Fibroblast of skin of abdomen (primary cell): ENCODE measurements at places on chromosomes 16 and 17.

GRCh38 chr17:36148559-36149295 is 27.7 kb downstream of the TBC1D3B start:
- DNase-seq: peak; percentile 42

DNA sequence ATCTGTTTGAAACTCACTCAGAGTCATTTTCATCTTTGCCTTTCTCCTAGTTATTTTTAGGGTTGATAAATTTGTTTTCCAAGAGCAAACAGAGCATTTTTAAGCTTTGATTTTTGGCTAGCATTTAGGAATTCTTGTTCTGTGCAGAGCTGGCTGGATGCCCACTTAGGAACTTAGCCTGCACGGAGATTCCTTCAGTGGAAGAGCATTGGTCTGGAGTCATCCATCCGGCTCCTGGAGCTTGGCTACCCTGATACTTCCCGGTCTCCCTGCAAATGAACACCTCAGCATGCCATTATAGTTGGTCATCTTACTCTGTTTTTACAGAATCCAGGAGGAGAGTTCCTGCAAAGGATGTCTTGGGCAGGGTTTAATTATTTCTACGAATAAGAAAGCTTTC is 57.1 kb downstream of the SPECC1 start:
- peak; percentile 86 for DNase-seq

DNA sequence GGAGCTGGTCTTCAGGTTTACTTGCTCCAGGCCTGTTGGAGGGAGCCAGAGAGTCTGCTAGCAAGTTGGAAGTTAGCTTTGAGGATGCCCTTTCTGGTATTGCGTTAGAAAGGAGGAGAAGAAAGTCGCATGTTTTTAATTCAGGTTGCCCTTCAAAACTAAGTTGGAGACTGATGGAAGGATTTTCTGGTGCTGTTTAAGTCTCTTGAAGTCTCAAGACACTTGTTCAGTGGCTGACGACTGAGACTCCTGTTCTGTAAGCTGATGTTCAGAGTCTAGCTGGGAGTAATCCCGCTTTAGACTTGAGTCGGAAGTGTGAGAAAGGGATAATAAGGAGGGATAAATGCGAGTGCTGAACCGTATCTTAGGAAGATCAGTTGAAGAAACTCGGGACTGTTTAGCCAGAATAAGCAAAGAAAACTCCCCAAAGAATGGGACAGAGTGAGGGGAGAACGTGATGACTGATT is 740 bp downstream of the AATF start:
- DNase-seq: no peak

DNA sequence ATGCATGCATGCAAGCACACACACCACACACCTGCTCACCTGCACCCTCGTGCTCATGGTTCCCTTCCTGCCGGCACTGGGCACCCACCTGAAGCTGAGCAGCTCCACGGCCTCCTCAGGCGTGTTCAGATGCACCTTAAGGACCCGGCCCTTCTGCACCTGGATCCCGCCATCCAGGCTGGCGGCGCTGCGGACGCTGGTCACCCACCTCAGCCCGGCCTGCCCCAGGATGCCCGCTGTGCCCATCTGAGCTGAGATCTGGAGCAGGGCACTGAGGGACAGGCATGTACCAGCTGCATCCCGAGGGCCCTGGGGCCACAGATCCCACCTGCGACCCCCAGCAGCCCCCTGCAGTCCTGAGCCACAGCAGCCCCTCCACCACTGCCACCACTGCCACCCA is 110.0 kb downstream of the LITAF start:
- no peak for DNase-seq

GRCh38 chr16:88951989-88952388 is 25.0 kb downstream of the CBFA2T3 start:
- DNase-seq: no peak

DNA sequence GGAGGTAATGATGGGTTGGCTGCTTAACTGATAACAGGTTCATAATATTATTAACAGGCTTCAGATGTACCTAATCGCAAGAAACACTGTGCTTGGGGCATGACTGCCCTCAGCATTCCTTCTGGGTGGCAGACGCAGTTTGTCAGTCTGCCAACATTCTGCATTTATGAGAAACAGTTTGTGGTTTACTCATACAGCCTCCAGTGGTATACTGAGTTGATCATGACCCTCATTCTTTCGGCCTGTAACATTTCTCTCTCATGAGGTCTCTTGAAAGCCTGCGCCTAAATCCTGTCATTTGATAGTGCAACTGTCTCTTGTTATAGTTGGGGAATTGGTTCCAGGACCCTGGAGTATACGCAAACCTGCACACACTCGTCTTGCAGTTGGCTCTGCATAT is 4.9 kb upstream of the RUSF1 start:
- peak; percentile 70 for DNase-seq

DNA sequence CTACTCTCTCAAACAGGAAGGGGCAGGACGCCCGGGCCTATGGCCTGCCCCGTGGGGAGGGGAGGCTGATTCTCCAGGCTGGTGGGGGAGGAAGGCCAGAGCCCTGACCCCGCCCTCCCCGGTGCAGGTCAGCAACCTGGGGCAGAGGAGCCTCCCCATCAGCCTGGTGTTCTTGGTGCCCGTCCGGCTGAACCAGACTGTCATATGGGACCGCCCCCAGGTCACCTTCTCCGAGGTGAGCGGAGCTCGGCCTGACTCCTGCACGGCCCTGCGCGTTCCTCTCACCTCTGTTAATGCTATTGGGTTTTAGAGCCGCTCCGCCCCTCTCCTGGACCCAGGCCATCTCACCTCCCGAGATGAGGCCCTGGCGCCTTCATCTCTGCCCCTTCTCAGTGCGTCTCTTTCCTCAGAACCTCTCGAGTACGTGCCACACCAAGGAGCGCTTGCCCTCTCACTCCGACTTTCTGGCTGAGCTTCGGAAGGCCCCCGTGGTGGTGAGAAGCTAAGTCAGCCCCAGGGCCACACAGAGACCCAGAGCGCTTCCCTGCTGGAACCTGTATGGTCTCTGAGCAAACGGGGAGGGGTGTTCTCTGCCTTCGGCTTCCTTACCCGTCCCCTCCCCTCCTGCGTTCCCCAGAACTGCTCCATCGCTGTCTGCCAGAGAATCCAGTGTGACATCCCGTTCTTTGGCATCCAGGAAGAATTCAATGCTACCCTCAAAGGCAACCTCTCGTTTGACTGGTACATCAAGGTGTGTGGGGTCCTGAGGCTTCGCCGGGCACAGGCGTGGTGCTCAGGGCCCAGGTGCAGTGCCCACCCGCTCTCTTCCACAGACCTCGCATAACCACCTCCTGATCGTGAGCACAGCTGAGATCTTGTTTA is 25.1 kb upstream of the ITGAX start:
- DNase-seq: no peak

DNA sequence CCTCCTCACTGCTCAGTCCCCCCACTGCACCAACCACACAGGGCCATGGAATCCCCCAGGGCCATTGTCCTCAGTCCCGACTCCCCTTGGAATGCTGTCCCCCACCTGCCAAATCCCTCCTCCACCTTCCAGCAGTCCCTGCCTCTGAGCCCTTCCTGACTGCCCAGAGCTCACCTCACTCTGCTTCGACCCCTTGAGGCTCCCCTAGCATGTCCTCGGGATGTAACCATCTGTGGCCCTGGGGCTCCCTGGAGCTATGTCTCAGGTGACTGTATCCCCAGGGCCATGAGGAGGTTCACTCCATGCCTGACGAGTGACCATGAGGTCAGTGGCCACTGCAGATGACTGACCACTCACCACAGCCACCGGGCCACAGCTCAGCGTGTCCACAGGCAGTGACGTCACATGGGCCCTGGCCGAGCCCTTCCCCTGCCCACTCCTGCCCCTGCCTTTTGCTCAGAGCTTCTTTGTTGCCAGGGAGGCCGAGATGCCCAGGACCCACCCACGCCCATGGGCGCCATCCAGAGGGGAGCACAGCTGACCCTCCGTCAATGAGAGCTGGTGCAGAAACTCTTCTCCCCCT is 7.7 kb upstream of the PIEZO1 start:
- DNase-seq: no peak

- DNase-seq: no peak
Observed at GRCh38 chr17:36777118-36777517, 160.2 kb upstream of the LHX1 start.

DNA sequence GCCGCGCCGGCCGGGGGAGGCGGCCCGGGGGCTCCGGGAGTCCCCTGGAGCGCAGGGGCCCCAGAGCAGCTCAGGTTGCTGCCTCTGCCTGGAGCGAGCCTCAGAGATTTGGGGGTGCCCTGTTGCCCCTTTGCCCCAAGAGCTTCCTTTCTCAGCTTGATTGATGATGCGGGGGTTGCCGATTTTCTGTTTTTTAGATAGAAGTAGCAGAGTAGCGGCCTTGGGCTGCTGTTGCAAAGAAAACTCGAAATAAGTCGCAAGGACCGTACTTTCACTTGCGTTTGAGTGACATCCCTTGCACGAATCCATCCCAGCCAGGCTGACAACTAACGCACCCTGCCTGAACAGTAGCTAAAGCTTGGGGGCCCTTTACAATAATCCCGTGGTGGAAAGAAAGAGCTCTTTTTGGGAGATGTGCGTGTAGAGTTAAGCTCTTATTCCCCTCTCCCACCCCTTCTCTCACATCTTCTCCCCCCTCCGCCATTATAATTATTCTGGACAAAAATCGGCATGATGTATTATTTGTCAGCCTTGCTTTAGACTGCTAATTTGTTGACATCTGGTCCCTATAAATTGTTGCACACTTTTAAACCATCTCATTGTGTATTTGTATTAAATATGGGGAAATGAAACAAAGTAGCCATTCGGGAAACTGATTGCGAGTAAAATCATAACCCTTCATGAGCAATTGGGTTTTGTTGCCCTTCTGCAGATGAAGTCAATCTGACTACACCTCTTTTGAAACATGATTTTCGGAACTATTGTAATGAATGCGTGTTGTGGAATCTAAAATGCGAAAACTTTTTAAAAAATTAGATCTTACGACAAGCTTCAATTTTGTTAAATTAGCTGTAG is 873 bp downstream of the USP10 start:
- DNase-seq: no peak

- no peak for DNase-seq
Observed at GRCh38 chr16:86324320-86324719, 186.0 kb upstream of the FOXF1 start.

GRCh38 chr16:57325458-57325857 is 33.1 kb upstream of the CCL22 start:
- DNase-seq: no peak

- no peak for DNase-seq
Observed at GRCh38 chr16:67971111-67971510, 2.7 kb upstream of the SLC12A4 start.

DNA sequence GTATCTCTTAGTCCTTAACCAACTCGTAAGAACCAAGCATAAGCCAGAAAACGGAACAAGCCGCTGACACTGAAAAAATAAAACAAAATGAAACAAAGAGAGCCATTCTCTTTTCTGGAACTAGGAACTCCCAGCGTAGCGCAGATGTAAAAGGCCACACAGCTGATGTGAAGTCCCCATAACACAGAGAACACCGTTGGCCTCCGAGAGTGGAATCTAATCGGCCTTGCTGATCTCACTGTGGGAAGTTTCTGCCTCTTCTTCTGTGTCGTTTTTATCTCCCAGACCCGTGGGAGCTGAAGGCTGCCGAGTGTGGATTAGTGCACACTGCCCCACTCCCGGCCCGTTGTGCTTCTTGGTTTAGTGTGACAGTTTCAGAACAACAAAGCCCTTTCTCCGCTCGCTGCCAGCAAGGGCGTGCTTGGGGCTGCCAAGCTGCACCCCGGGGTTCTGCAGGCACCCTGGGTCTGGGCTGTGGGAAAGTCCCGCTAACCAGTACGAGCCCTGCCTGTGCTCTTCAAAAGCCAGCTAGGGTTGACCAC is 21.7 kb downstream of the TTYH2 start:
- DNase-seq: no peak
